ENCODE measurements at places on chromosomes 7 and 10. TPM values are rescaled to one million over a fixed set of nuclear protein-coding genes. Genes with fewer than 3 reads are reported as not detected.

- H3K27ac ChIP-seq, result no peak overlapping the region
- no peaks in the 10 kb centered on the region for H3K36me3 ChIP-seq
Observed at GRCh38 chr10:128097783-128098182, 28.4 kb downstream of the MKI67 start.

- H3K4me1 ChIP-seq, result no peaks in the 10 kb centered on the region
- DNase-seq, result no peak
Observed at GRCh38 chr7:6172224-6172909, 100.1 kb downstream of the CYTH3 start.

The LOXL4 gene
- not detected for total RNA-seq

The SSC4D gene
- 0.35 TPM for total RNA-seq

The CALCR gene
- total RNA-seq, result not detected

DNA sequence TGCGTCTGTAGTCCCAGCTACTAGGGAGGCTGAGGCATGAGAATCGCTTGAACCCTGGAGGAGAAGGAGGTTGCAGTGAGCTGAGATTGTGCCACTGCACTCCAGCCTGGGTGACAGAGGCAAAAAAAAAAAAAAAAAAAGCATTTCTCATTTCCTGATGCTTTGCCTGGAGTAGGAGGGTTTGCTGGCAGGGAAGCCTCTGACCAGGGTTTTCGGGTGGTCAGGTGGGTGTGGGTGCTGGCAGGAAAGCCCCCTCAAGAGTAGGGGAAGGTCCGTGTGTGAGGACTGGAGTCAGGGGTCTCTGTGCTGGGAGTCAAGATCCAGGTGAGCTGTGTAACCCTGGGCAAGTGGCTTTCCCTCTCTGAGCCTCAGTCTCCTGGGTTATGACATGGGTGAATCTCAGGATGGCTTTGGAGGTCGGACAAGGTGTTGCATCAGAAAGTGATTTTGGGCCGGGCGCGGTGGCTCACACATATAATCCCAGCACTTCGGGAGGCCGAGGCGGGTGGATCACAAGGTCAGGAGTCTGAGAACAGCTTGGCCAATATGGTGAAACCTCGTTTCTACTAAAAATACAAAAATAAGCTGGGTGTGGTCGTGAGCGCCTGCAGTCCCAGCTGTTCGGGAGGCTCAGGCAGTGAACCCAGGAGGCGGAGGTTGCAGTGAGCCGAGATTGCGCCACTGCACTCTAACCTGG is 3.2 kb downstream of the AMZ1 start:
- H3K4me3 ChIP-seq, result no peak overlapping the region
- peaks cover 22% of the 10 kb centered on the region for H3K27me3 ChIP-seq
- H3K27ac ChIP-seq, result no peak overlapping the region
- peaks cover 10% of the 10 kb centered on the region for H3K4me1 ChIP-seq
- no peaks in the 10 kb centered on the region for H3K36me3 ChIP-seq

- H3K27ac ChIP-seq, result no peak overlapping the region
- no peaks in the 10 kb centered on the region for H3K27me3 ChIP-seq
- no peak overlapping the region for H3K4me3 ChIP-seq
Observed at GRCh38 chr7:39132306-39132705, 154.6 kb downstream of the POU6F2 start.

The SPDYE8 gene
- not detected for total RNA-seq

DNA sequence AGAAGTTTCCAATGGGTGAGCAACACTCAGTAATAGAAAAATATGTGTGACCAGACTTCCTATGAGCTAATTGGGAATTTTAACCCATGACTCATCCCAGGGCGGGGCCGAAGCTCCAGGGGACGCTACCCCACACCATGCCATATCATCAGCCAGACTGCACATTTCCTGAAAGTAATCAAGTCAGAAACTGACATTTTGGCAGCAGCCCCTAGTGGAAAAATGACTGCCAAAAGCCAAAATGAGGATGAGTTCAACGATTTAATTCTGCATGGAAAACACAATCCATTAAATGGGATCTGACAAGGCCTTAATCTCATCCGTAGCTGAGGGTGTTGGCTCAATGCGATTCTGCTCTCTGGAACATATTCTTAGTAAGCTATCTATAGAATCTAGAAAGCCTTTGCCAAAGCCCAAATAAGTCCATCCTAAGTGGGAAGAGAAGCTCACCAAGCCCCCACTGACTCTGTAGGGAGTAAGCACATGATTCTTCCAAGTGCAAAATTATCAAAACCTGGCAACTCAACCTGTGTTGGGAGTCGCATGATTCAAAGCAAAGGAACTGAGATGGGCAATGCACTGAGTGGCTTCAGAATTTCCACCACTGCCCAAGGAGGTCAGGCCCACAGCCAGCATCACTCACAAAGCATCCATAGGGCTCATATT is 93.1 kb upstream of the PDE1C start:
- no peak overlapping the region for H3K27ac ChIP-seq
- DNase-seq, result no peak
- H3K4me3 ChIP-seq, result no peak overlapping the region
